ENCODE measurements at places on chromosomes 12 and 14. TPM values are rescaled to one million over a fixed set of nuclear protein-coding genes. Genes with fewer than 3 reads are reported as not detected.

DNA sequence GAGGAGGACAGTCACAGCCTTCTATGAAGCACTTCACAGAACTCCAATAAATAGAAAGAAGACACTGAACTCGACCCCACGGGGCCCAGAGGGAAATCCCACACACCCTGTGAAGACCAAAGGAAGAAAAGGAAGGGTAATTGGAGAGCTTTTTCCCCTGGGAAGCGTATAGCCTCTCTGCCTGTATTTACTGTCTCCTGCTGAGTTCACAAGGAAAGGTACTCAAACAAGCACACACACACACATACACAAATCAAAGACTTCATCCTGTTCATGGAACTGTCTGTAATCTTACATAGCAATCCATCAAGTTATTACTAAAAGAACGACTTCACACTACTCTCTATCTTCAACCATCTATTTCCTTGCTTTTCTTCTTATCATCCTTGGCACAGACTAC is 15.3 kb downstream of the FOXN3 start:
- no peaks in the 10 kb centered on the region for H3K4me1 ChIP-seq
- H3K27ac ChIP-seq = no peak overlapping the region
- H3K27me3 ChIP-seq = no peaks in the 10 kb centered on the region
- no peak for DNase-seq

DNA sequence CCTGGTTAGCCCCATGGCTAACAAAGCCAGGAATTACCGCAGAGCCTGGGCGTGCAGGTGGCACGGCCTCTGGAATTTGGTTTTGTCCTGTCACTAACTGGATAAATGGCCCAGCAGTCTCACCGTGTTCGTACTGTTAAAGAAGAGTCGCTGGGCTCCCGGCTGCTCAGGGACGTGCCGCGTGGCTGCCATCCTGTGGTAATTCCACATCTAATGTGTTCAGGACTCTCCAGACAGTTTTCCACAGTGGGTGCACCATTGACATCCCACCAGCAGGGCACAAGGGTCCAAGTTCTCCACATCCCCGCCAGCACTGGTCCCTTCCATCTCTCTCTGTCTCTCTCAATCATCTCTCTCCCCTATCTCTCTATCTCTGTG is 19.6 kb downstream of the NOC4L start:
- no peak overlapping the region for H3K4me3 ChIP-seq
- H3K27me3 ChIP-seq = no peaks in the 10 kb centered on the region
- H3K27ac ChIP-seq = no peak overlapping the region
- no peak for DNase-seq

GRCh38 chr12:107884769-107885694 is 110.5 kb downstream of the ASCL4 start:
- H3K27ac ChIP-seq = no peak overlapping the region
- no peaks in the 10 kb centered on the region for H3K36me3 ChIP-seq
- no peaks in the 10 kb centered on the region for H3K4me1 ChIP-seq

- H3K4me3 ChIP-seq = peak within 1 kb of the TSS; percentile 70
- no peaks in the 10 kb centered on the region for H3K27me3 ChIP-seq
- DNase-seq = peak; percentile 78
- no peaks in the 10 kb centered on the region for H3K36me3 ChIP-seq
Observed at GRCh38 chr12:122021822-122022392, at the start of gene BCL7A. Gene BCL7A, plus strand, starts transcription at chr12:122021884. Its CDS starts 208 bp downstream, at chr12:122022092.

- no peak for DNase-seq
- H3K36me3 ChIP-seq = no peaks in the 10 kb centered on the region
- H3K27ac ChIP-seq = no peak overlapping the region
- no peak overlapping the region for H3K4me3 ChIP-seq
- H3K4me1 ChIP-seq = no peaks in the 10 kb centered on the region
Observed at GRCh38 chr12:93137656-93138612, 208.8 kb upstream of the EEA1 start.

GRCh38 chr12:113263431-113263963 is 42.2 kb downstream of the TPCN1 start:
- DNase-seq = peak; percentile 71
- H3K27ac ChIP-seq = no peak overlapping the region
- no peaks in the 10 kb centered on the region for H3K27me3 ChIP-seq
- H3K36me3 ChIP-seq = no peaks in the 10 kb centered on the region

RPGRIP1 gene
- total RNA-seq = 1.2 TPM

LRRC43 gene
- total RNA-seq = 0.31 TPM
